ENCODE measurements at places on chromosomes 3 and 15. TPM values are rescaled to one million over a fixed set of nuclear protein-coding genes. Genes with fewer than 3 reads are reported as not detected.

GRCh38 chr3:67031986-67032385 lies 33.9 kb downstream of the KBTBD8 start:
- H3K4me3 ChIP-seq, result no peak overlapping the region
- H3K27ac ChIP-seq, result no peak overlapping the region
- no peaks in the 10 kb centered on the region for H3K36me3 ChIP-seq
- H3K27me3 ChIP-seq, result no peaks in the 10 kb centered on the region
- DNase-seq, result no peak

GRCh38 chr3:107676469-107677309 lies 153.9 kb downstream of the BBX start:
- H3K36me3 ChIP-seq, result no peaks in the 10 kb centered on the region
- no peak overlapping the region for H3K4me3 ChIP-seq
- H3K4me1 ChIP-seq, result peaks cover 29% of the 10 kb centered on the region
- H3K27me3 ChIP-seq, result no peaks in the 10 kb centered on the region
- H3K27ac ChIP-seq, result no peak overlapping the region

- DNase-seq, result no peak
- H3K27me3 ChIP-seq, result no peaks in the 10 kb centered on the region
- H3K4me1 ChIP-seq, result no peaks in the 10 kb centered on the region
- no peak overlapping the region for H3K27ac ChIP-seq
- no peak overlapping the region for H3K4me3 ChIP-seq
Measured at GRCh38 chr3:65971293-65972252, 67.1 kb downstream of the MAGI1 start.

RBMS3 gene
- 61.5 TPM for total RNA-seq

- H3K27ac ChIP-seq, result no peak overlapping the region
- H3K4me1 ChIP-seq, result no peaks in the 10 kb centered on the region
- no peaks in the 10 kb centered on the region for H3K27me3 ChIP-seq
- DNase-seq, result no peak
- no peak overlapping the region for H3K4me3 ChIP-seq
Measured at GRCh38 chr3:128133273-128133883, 9.8 kb upstream of the RUVBL1 start.

- DNase-seq, result no peak
- no peaks in the 10 kb centered on the region for H3K27me3 ChIP-seq
- no peaks in the 10 kb centered on the region for H3K36me3 ChIP-seq
- H3K27ac ChIP-seq, result no peak overlapping the region
Measured at GRCh38 chr3:190485830-190486532, 27.9 kb upstream of the IL1RAP start.

MST1R gene
- 4.2 TPM for total RNA-seq

IMPG2 gene
- 0.54 TPM for total RNA-seq

DNA sequence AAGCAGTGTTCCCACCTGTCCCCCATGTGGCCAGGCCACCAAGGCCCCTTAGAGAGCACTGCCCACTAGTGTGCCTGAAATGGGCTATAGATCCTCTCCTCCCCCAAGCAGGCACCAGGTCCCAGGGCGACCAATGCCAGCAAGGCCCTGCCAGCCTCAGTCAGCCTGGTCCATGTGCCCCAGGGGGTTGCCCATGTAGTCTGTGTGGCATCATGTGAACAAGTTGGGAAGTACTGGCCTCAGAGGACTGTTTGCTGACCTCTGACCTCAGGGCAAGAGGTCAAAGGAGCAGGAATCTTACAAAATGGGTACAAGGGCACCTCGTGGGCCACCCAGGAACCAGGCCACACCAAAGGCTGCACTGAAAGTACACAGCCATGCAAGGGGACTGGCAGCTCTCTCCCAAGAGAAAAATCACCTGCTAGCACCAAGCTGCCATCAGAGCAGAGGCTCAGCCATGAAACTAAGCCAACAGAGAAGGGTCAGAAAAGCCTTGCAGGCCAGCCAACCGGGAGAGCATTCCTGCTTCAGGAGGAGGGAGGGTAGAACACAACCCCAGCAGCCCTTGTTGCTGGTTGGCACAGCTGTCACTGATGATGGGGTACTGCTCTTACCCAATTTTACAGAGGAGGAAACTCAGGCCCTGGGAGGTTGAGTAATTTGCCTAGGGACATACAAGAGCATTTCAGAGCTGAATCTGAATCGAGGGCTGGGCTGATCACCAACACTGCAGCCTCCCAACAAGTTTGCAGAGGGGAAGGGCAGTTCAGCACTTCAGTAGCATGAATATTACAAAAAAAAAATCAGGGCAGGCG lies 5.2 kb upstream of the FURIN start:
- no peaks in the 10 kb centered on the region for H3K36me3 ChIP-seq
- no peaks in the 10 kb centered on the region for H3K27me3 ChIP-seq
- H3K4me3 ChIP-seq, result no peak overlapping the region
- no peak for DNase-seq
- H3K27ac ChIP-seq, result no peak overlapping the region

GRCh38 chr3:192057261-192057660 lies 596.3 kb downstream of the PYDC2 start:
- no peak for DNase-seq
- H3K36me3 ChIP-seq, result no peaks in the 10 kb centered on the region
- no peaks in the 10 kb centered on the region for H3K27me3 ChIP-seq

SCAANT1 gene
- total RNA-seq, result not detected

DNA sequence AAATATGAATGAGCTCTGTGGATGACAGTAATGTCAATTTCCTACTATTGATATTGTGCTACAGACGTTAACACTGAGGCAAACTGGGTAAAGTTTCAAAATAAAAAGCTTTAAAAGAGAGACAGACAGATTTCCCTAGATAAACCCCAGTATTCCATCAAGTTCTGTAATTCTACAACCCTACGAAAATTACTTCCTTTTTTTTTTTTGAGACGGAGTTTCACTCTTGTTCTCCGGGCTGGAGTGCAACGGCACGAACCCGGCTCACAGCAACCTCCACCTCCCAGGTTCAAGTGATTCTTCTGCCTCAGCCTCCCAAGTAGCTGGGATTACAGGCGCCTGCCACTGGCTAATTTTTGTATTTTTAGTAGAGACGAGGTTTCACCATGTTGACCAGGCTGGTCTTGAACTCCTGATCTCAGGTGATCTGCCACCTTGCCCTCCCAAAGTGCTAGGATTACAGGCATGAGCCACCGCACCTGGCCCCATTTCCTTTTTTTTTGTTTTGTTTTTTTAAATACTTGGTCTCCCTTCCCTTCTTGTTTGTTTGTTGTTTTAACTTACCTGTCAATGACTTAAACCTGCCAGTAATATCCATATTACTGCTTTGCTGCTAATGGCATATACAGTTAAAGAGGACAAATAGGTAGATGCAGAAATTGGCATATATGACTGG lies 57.2 kb downstream of the CBLB start:
- H3K4me3 ChIP-seq, result no peak overlapping the region
- H3K4me1 ChIP-seq, result peaks cover 17% of the 10 kb centered on the region
- no peaks in the 10 kb centered on the region for H3K27me3 ChIP-seq

POLQ gene
- 0.16 TPM for total RNA-seq

- DNase-seq, result peak; percentile 80
- peak overlapping the region; percentile 65 for H3K27ac ChIP-seq
- no peaks in the 10 kb centered on the region for H3K27me3 ChIP-seq
- peaks cover 37% of the 10 kb centered on the region for H3K4me1 ChIP-seq
Measured at GRCh38 chr15:67097930-67098740, 32.7 kb downstream of the SMAD3 start.

- no peaks in the 10 kb centered on the region for H3K4me1 ChIP-seq
- H3K4me3 ChIP-seq, result no peak overlapping the region
- no peaks in the 10 kb centered on the region for H3K36me3 ChIP-seq
- no peak for DNase-seq
- H3K27ac ChIP-seq, result no peak overlapping the region
Measured at GRCh38 chr15:58292751-58293175, 139.0 kb upstream of the LIPC start.

DNA sequence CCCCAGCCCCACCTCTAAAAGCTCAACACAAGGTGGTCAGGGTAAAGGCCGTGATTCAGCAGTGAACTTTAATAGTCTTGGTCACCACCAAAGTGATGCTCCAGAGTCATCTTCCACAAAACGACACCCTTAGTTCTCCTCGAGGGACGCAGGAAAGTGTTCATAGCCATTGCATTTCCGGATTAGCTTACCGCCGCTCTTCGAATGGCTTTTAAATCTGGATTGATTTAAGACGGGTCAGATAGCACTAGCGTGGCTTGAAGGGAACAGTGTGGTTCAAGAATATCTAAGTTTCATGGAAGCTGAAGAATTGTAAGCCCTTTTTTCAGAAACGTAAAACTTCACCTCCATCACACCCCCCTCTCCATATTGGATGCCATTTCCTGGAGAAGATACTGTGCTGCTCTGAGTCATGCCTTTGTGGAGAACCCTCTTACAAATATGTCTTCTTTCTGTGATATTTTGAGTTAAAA lies 829 bp downstream of the RNF7 start:
- peak overlapping the region; percentile 97 for H3K27ac ChIP-seq
- peaks cover 5% of the 10 kb centered on the region for H3K36me3 ChIP-seq
- H3K4me3 ChIP-seq, result peak overlapping the region; percentile 96

- peak; percentile 72 for DNase-seq
- H3K4me3 ChIP-seq, result no peak overlapping the region
- peak overlapping the region; percentile 19 for H3K27ac ChIP-seq
Measured at GRCh38 chr3:14847613-14848541, 29.1 kb downstream of the FGD5 start.

DNA sequence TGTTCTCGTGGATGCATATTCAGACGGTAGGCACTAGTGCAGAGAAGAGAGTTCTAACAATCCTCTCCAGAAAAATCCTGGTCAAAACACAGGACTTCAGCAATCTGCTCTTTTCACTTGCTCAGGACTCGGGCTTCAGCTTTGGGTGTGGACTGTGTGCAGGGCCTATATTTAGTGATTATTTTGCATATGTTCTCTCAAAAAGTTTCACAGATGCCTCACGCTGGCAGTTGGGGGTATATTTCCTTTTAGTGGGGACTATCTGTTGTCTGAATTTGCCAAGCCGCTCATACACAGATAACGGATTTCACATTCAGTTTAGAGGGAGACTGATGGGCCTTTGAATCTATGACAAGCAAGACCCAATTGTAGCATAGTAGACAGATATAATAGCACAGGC lies 54.4 kb upstream of the LRRN1 start:
- H3K4me1 ChIP-seq, result no peaks in the 10 kb centered on the region
- H3K4me3 ChIP-seq, result no peak overlapping the region
- H3K27me3 ChIP-seq, result no peaks in the 10 kb centered on the region
- H3K27ac ChIP-seq, result no peak overlapping the region

GRCh38 chr3:139264375-139264774 lies 79.4 kb upstream of the MRPS22 start:
- no peaks in the 10 kb centered on the region for H3K4me1 ChIP-seq
- no peaks in the 10 kb centered on the region for H3K36me3 ChIP-seq
- H3K4me3 ChIP-seq, result no peak overlapping the region

GRCh38 chr15:56817321-56818080 lies 84.2 kb upstream of the ZNF280D start:
- no peaks in the 10 kb centered on the region for H3K27me3 ChIP-seq
- no peaks in the 10 kb centered on the region for H3K4me1 ChIP-seq
- DNase-seq, result no peak
- no peak overlapping the region for H3K4me3 ChIP-seq

AMIGO3 gene
- total RNA-seq, result 0.82 TPM

DNA sequence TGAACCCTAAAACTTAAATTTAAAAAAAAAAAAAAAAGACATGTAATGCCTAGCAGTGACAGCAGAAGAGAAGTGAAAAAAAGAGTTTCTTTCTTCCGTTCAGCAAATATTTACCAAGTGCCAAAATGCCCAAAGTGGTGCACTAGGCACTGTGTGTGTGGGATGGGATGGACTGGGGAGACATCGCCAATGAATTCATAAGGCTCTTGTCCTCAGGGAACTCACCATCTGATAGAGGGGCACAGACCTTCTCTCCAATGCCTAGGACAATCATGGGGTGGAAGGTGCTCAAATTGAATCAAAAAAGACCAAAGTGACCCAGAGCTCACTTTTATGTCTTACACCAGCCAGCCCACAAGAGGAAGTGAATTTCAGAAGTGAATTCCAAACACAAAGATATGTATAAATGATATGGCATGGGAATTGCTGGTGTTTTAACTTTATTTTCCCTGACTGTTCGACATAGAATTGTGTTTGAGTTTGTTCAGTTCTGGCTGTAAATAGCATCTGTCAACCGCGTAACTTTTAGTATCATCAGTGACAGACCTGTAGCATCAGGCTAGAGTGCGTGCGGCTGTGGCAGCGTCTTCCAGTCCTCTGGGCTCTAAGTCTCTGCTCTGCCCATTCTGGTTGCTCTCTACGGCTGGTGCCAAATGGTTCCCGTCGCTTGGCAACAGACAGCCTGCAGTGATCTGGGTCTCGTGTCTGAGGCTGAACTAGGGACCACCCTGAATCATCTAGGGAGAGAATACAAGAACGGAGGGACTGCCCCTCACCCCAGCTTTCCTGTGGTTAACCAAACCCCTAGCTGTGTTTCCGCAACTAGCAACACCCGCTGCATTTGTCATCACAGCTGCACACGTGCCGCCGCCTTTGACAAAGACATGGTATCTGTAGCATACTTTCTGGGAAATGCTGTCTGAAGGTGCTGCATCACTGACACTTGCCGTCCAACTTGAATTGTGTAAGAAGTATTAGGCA lies 154.0 kb upstream of the THBS1 start:
- peaks cover 32% of the 10 kb centered on the region for H3K4me1 ChIP-seq
- H3K36me3 ChIP-seq, result no peaks in the 10 kb centered on the region
- peak overlapping the region; percentile 9 for H3K4me3 ChIP-seq

- no peaks in the 10 kb centered on the region for H3K4me1 ChIP-seq
- no peak overlapping the region for H3K4me3 ChIP-seq
- H3K27me3 ChIP-seq, result no peaks in the 10 kb centered on the region
- no peak for DNase-seq
Measured at GRCh38 chr3:16399473-16399872, 114.0 kb downstream of the RFTN1 start.

DNA sequence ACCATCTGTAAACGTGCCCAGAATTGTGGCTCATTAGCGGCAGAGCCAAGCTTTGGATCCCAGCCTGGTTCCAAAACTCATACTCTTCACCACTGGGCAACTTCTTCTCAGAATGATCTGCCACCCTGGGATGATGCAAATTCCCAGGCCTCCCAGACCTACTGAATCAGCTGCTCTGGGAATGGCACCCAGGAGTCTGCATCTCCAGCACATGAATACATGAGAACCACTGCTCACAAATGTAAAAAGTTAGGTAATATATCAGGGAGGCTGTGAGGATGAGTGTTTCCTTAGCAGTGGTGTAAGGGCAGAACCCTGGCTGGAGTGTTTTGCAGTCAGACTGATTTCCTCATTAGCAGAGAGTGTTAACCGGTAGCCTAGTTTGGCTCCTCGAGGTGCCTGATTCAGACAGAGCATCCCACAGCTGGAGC lies 94.2 kb downstream of the LIPC start:
- H3K4me1 ChIP-seq, result peaks cover 13% of the 10 kb centered on the region
- H3K27me3 ChIP-seq, result no peaks in the 10 kb centered on the region
- H3K4me3 ChIP-seq, result no peak overlapping the region
- H3K36me3 ChIP-seq, result no peaks in the 10 kb centered on the region
- DNase-seq, result no peak

Measured in sigmoid colon (tissue), 7 donors.